Spleen (tissue), 13 donors: ENCODE measurements at places on chromosomes 2 and 18.

- DNase-seq: peak; percentile 83
Observed at GRCh38 chr2:241803387-241804325, 5.3 kb upstream of the NEU4 start.

DNA sequence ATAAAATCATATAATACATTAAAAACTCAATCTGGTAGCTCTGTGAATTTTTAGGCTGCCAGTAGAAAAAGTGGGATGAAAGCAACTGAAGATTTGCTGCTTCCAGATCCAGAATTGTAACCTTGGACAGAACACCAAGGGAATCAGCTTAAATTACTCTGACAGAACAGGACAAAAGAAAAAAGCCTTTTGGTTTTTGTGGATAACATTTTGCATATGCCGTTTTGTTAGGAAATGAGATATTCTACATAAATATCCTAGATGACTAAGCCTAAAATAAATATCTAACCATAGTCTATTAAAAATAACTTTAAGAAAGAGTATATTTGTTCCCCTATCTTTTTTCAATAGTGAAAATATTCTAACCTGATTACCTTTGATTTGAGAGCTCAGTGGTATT is 148.7 kb upstream of the DOCK10 start:
- DNase-seq: no peak

DNA sequence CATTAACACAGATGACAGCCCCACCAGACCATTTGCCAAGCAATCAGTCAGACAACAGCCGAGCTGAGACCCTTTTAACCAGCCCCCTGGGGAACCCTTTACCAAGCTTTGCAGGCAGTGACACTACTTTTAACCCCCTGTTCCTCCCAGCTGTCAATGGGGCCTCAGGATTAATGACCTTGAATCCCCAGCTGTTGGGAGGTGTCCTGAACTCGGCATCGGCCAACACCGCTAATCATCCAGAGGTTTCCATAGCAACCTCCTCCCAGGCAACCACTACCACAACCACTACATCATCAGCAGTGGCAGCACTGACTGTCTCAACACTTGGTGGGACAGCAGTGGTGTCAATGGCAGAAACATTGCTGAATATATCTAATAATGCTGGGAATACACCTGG is 160.9 kb upstream of the EPC2 start:
- no peak for DNase-seq

GRCh38 chr2:221210686-221211085 is 361.4 kb downstream of the EPHA4 start:
- no peak for DNase-seq

DNA sequence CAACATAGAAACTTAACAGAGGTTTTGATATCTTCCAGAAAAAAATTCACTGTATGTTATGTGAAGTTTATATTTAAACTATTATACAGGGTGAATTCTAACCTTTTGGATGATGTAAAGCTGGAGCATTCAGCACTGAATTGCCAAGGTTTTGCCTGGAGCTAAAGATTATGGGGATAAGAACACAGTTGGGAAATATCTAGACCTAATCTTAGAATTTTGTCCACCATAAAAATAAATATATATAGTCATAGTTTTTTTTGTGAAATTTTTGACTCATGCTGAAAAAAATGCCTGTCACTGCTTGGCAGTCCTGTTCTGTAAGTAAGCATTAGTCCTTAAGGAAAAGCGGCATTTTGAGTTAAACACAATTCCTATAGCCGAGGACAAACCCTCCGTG is 339.3 kb upstream of the TMEFF2 start:
- DNase-seq: no peak

GRCh38 chr2:109481599-109481998 is 132.2 kb downstream of the SEPTIN10 start:
- peak; percentile 61 for DNase-seq

GRCh38 chr2:211498551-211499205 is 942.3 kb downstream of the CPS1 start:
- DNase-seq: no peak

- DNase-seq: no peak
Observed at GRCh38 chr2:217919204-217919603, 83.6 kb downstream of the TNS1 start.

- no peak for DNase-seq
Observed at GRCh38 chr2:189020179-189020578, 46.0 kb downstream of the COL3A1 start.

DNA sequence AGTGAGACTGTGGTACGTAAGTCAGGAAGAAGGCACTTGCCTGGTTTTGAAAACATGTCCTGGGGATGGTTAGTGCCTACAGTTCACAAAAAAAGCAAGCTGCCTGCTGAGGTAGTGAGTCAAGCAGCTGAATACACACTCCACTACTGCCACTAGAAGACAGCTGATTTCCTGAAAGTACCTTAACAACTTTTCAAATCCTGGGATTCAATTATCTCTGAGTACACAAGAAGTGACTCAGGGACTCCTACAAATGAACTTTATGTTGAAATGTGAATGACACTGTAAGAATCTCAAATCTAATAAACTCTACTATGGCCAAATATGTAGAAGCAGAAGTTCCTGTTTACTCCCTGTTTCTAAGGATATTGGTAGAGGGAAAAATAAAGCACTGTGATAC is 58.0 kb upstream of the ARL5A start:
- DNase-seq: no peak

DNA sequence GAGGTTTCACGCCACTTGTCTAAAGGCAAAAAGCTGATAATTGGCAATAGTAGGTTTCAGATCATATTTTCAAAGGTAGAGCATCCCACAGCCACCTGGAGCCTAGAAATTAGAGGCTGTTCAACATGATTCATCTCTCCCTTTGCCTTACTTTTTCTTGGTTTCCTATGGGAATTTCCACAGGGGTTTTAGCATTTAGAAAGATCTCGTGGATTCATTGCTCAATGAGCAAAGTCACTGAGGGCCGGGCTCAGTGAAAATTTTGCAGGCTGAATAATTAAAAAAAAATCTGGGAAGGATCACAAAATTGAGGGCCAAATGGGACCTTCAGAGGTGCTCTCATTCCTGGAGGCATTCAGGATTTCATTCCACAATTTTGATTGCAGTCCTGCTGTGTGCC is 137.1 kb downstream of the VAPA start:
- no peak for DNase-seq

DNA sequence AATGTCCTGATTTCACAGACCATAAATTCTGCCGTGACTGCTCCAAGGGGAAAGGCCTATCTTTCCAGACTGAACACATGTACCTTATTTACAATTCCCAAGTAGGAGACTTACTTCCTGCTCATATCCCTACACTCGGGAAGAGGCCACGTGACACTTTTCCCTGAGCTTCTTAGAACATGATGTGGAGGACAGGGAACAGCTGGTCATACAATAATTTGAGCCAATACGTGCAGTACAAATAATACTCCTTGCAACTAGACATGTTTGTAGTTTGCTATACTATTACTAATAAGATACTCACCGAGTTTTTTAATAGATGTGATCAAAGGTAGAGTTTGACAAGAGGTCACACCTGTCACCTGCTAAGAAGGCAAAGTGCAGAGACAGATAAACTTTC is 256.4 kb downstream of the SP3 start:
- no peak for DNase-seq

DNA sequence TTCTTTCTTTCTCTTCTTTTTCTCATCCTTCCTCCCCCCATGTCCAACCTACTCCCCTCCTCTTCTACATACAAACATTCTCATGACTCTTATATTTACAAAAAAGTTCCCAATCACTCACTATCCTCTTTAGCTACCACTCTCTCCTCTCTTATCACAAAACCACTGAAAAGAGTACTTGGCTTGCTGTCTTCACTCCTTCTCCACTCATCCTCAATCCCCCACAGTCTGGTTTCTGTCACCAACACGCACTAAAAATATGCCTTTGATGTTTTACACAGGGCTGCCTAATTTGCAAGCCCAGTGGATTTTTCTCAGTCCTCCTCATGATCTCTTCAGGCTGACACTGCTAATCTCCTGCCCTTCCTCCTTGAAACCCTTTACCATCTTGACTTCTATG is 159.5 kb downstream of the TNS1 start:
- DNase-seq: no peak

DNA sequence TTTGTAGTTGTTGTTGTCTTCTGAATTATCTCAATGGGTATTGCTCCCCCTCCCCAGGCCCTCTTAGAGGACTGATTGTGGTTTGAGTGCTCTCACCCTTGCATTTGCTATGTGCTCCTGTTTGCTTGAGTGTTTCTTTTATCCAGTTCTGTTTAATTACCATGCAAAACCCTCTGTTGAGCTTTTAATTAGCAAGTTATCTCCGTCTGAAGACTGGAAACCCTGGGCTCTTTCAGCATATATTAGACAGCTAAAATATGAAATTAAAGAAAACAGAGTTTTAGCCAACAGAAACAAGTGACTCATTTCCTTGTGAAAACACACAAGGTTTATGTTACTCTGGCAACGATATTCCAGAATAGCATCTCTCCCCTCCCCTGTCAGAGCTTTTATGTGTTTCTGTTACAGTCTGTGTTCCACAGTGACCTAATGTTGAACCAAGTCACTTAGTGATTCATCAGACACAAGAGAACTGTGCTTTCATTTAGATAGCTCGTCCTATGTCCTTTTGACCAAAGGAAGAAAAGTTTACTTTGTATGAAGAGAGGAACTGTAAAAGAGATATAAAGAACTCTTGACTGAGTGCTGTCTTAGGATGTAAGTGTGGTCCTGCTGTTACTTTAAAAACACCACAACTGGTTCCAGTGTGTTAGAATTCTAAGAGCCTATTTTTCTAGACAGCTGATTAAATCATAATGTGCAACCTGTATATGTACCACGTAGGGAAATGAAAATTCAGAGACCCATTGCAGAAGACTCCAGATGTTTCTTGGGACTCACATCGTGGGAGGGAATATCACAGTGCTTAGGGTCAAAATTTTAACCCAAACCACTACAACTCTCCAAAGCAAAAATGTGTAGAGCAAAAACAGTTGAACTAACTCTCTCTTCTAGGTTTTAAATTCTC is 172.8 kb upstream of the RBMS1 start:
- DNase-seq: no peak

DNA sequence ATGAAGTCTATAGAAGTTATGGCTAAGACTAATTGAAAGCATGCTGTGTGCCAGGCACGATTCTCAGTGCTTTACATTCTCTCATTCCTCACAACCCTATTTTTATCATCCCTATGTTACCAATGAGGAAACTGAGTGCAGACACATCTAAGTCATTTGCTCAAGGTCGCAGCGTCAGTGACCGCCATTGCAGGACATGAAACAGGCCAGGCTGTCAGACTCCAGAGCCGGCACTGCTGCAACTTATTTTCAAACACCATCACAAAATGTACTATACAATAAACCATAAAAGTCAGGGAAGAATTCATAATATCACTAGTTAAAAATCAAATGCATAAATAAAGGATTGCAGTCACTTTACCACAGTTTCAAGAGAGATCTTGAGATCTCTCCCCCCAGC is 5.6 kb downstream of the STK39 start:
- no peak for DNase-seq

DNA sequence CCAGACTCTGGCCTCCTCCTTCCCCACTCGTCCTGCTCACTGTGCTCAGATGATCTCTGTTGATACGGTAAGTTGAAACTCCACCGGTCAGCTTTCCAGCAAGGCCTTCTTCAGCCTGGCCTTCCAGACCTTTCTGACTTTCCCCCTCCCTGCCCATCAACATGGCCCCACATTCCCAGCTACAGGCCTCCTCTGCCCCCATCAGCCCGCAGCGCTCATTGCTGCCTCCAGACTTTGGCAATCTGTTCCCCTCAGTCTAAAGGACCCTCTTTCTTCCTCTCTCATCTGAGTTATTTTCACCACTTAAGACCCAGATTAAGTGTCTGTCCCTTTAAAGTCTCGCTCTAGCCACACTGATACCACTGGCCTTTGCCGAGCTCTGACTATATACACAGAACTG is 10.6 kb downstream of the LOXHD1 start:
- DNase-seq: no peak

- DNase-seq: no peak
Observed at GRCh38 chr2:101748000-101748399, 50.5 kb downstream of the MAP4K4 start.

GRCh38 chr2:21404137-21404536 is 280.4 kb downstream of the TDRD15 start:
- no peak for DNase-seq

DNA sequence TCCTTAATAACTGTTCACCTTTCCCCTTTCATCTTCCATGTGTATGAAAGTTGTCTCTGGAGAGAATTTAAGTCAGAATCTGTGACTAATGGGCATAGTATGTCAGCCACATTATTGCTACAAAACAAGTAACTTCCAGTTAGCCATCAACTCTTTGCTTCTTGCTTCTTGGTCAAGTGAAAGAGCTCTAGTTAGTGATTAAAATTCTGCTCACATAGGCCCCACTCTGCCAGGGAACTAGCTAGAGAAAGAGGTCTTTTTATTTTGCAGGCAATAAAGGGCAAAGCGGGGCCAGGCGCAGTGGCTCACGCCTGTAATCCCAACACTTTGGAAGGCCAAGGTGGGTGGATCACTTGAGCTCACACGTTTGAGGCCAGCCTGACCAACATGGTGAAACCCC is 64.6 kb downstream of the COLEC12 start:
- no peak for DNase-seq

DNA sequence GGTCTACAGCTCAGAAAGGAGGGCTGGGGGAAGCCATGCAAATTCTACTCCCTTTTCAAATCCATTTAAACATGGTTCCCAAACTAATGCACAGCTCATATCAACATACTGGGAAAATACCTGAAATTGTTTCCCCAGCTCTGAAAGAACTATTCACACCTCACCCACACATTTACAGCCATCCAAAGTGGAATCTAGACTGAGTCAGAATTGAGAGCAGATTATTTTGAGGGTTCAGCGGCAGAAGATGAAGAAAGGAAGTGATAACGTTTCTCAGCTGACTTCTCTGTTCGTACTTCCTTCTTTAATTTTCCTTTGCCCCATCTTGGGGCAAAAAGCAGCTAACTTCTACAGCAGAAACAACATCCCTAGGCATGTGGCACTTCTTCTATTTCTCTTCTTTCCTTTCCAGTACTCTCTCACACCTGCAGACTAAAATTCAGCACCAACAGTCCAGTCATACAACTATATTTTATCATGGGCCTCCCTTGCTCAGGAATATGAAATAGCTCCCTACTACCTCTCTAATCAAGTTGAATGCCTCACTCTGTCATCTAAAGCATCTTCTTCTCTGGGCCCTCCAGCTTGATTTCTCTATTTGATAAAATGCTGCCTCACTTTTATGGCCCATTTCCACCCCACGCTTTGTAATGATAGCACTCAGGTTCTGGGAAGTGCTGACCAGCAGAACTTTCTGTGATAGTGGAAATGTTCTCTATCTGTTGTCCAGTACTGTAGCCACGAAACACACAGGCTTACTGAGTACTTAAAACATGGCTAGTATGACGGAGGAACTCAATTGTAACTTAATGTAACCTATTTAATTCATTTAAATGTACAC is 35.9 kb downstream of the ARHGAP25 start:
- DNase-seq: no peak
